ENCODE measurements at places on chromosomes 12 and 14.

DNA sequence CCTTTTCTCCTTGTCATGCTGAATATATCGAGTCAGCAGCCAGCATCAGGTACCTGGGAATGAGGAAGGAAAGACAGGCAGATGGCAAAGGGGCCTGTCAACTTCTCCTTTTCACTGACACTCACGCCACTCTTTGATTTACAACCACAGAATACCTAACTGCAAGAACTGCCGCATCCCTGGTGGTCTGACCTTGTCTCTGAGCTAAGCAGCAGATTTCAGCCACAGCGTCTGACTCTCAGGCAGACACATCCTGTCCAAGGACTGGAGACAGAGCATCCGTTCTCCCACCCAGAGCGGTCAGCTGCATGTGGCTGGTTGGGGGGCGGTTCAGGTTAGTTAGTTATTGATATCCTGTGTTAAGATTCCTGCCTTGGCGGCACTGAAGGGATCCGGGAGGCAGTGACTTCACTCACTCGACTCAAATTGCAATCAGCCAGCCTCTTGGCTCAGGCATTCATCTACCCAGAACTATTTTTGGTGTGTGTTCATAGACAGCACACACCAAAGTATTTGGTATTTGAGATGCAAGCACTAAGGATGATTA, 11.2 kb upstream of the MAP1LC3B2 start:
- DNase-seq: no peak

GRCh38 chr14:55075628-55076175, 24.3 kb downstream of the MAPK1IP1L start:
- DNase-seq: no peak

- no peak for DNase-seq
Measured at GRCh38 chr12:71240946-71241345, 83.1 kb upstream of the TSPAN8 start.

DNA sequence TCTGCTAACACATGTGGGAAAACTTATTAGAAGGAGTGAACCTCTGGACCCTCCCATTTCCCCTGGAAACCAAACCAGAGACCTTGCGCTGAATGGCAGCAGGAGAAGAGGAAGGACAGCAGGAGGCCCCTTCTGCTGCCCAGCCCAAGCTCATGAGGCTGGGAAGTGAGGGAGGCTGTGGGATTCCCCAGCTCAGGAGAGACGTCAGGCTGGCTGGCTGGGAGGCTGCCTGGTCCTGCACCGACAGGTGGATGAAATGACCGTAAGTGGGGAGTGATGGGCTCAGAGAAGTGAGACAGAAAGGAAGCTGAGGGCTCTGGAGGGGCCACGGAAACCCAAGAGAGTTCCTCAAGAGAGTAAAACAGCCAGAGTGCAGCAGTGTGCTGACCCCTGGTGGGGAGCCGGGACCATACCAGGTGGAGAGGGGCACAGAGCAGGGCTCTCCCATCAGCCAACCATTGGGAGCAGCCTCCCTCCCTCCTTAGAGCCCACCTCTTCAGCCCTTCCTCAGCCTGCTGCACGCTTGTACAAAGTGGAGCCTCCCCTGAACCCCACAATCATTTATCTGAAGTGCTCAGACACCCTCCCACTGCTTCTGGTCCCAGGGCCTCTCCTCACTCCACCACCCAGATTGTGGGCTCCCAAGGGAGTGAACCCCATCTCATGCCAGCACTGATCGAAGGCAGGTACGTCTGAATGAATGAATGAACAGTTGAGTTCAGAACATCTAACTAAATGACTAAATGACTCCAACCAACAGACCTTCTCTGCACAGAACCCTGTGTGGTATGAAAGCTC, 14.0 kb downstream of the TAMALIN start:
- no peak for DNase-seq

GRCh38 chr14:71553779-71554178, 378.4 kb upstream of the RGS6 start:
- DNase-seq: no peak

DNA sequence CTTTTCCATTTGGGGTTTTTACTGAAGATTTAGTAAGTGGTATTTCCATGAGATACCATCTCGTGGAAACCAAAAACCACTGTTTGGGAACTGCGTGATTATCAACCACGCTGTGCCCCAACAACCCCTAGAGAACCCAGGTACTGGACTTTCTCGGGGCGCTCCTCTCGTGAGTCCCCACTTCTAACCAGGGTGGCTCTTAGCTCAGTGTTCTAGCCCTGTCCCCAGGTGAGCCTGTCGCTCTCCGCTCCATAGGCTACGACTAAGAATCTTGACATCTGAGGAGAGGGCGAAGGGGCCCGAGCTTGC, 686 bp downstream of the MCRS1 start:
- DNase-seq: no peak

GRCh38 chr12:105001476-105001875, 15.4 kb downstream of the NOPCHAP1 start:
- no peak for DNase-seq

DNA sequence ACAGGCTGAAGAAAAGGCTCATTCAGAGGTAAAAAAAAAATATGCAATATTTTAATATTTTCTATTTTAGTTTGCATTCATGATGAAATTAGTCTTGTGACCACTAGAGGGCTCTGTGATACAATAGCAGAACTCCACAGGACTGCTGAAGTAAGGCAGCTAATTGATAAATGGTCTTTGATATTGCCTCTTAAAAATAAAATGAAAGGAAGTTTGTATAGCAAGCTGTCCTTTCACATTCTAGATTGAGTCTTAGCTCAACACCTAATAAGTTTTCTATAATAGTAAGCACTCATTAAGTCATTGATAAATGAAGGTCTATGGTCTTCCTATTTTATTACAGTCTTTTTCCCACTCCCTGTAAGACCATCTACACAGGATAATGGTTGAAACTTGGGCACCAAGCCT, 315.7 kb downstream of the NAV3 start:
- DNase-seq: no peak

DNA sequence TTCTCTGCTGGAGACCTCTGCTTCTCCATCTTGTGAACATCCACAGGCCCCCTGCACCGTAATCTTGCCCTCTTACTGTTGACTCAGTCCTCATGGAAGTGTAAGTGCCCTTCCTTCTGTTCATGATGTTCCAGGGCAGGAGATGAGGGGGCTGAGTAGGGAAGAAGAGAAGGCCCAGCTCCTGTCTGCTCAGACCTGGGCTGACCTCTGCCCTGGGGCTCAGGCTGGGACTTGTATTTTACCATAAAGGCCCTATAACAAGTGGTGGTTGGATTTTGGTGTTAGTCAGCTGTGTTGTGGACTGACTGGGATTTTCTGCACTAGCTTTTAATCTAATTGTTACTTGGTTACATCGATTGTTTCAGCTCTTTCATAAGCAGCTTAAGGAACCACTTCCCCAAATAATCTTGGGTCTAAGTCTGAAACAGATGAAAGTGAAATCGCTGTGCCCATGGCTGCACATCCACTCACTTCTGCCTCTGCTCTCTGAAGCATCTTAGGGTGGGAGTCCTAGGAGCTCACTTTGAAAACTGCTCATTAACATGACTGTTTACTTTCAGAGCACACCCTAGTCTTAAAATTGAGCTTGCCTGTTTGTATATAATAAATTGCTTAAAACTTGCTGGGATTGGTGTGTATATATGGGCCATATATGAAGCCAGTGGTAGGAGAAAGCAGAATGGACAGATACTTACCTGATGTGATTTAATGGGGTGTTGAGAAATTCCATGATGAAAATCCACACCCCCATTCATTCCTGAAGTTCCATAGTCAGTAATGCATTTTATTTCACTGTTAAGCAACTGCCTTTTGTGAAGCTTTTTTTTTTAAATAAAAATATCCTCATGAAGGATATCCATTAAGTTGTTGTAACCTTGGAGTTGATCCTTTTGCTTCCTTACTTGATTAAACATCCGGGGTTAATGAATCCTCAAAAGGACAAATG, 17.7 kb downstream of the C12orf71 start:
- DNase-seq: no peak

GRCh38 chr12:123942911-123943648, 29.6 kb downstream of the CCDC92 start:
- DNase-seq: no peak

DNA sequence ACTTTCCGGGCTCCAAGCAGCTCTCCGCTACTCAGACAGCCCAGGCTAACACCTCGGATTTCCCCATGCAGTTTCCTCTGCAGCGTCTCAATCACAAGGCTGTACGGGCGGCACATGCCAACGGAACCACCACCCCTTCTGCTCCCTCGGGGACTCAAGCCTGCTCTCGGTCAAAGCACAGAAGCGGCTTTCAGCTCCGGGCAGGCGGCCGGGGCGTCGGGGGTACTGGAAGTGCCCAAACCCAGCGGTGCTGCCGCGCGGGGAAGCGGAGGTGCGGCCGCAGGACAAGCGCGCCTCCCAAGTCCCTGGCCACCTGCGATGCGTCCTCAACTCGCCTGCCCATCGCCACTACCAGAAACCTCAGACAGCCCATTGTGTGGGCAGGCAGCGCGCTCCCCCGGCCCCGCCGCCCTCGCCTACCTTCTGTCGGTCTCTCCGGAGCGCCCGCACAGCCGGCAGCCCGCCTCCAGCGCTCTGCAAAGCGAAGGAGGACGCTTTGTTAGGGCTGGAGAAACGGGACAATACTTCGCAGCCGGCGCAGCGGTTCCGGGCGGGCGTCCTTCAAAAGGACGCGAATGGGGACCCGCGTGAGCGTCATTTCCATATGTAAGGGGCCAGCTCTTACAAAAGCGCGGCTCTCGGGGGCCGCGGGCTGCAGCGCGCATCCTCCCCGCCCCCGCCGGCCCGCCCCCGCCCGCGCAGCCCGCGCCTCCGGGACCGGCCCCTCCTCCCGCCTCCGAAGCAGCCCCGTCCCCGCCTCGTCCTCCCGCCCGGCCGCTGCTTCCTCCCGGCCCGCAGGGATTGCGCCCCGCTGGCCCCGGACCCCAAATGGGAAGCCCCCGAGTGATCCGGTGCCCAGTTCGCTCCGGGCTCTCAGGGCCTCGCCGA, 674 bp downstream of the NIN start:
- peak; percentile 73 for DNase-seq

DNA sequence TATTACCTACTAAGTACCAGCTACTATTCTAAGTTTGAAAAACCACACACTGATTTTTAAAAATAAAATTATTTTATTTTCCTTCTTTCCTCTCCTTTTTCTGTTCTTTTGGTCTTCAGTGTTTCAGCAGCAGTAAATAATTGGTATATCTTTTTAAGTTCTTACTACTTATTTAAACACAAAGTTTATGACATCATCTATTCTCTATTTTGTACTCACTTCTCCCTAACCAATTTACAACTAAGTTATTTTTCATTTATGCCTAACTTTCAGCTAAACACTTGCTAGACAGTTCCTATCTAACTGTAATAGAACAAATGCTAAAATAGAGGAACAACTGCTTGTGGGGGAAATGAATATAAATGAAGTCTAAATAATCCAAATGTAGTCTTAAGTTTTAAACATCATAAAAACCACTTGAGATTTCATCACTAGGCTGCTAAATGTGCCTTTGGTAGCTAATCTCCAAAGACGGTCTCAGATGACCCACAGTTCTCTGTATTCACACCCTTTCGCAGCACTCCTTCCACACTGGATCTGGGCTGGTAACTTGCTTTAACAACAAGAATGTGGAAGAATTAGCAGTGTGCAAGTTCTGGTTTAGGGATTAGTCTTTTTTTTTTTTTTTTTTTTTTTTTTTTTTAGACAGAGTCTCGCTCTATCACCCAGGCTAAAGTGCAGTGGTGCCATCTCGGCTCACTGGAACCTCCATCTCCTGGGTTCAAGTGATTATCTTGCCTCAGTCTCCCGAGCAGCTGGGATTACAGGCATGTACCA, 41.0 kb downstream of the TFCP2 start:
- no peak for DNase-seq

DNA sequence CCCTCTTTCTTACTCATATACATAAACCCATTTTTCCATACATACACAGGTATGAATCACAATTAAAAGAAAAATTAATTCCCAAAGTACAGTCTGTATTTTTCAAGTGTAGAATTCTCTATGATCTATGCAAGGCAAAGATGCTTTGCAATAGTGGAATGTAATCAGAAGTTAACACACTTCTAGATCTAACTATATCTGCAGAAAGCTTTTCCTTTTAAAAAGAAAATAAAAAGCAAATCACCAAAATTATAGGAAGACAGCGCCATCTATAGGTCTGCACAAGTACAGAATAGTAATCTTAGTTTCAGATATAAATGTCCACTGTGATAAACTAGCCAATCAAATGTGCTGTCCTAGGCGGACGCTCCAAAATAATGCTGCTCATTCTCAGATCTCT, 22.0 kb downstream of the SLC25A21 start:
- no peak for DNase-seq

GRCh38 chr14:84127495-84127894, 1402.4 kb upstream of the FLRT2 start:
- DNase-seq: no peak

DNA sequence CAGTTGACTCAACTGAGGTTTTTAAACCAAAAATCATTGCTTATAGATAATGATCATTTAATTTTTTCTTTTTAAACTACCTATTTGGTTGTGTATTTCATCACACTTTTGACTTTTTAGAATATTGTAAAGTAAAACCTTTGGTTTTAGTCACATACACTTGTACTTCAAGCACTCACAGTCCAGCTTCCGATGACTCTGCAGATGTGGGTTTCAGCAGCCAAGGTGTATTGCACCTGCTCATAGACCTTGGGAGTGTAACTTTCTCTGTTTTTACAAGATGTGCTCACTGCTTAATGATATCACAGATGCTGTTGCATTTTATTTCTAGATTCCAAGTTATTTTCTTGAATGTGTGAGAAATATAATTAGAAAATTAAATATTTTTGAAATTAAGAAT, 188.3 kb upstream of the SLC38A2 start:
- DNase-seq: no peak

GRCh38 chr12:8876887-8877286, 37.4 kb upstream of the PHC1 start:
- DNase-seq: no peak

DNA sequence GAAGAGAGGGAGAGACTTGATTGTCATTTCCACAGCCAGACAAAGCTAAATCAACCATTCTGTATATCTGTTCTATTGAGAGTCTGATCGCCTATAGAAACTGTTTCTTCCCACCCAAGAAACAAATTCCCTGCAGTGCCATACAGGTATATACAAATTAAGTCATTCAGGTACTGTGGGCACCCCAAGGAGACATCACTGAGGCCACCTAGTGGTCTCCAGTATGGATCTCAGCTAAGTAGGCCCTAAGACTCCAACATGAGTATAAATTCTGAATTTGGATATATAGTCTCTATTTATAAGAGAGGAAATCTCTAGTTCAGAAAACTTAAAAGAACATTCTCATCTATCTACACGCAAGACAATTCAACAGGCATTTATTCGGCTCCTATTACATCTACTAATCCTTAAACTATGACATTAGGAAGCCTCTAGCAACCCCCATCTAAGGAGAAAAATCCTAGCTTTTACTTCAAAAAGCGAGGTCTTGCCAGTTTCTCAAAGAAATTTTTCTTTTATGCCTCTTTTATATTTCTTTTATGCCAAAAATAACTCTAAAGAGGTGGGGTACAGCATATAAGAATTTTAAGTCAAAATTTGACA, 62.6 kb downstream of the DCAF5 start:
- DNase-seq: no peak

GRCh38 chr12:21553329-21553675, 27.2 kb downstream of the SPX start:
- DNase-seq: no peak

Measured in substantia nigra (tissue), 51 donors.